ENCODE measurements at places on chromosomes 4 and X.

- no peak for DNase-seq
Measured at GRCh38 chr4:148235809-148236208, 206.4 kb downstream of the NR3C2 start.

GRCh38 chrX:67353651-67354370 is 190.0 kb upstream of the AR start:
- DNase-seq: no peak

GRCh38 chr4:89173336-89174090 is 62.2 kb downstream of the TIGD2 start:
- DNase-seq: no peak

GRCh38 chr4:139083607-139083955 is 68.0 kb downstream of the NOCT start:
- peak; percentile 71 for DNase-seq

DNA sequence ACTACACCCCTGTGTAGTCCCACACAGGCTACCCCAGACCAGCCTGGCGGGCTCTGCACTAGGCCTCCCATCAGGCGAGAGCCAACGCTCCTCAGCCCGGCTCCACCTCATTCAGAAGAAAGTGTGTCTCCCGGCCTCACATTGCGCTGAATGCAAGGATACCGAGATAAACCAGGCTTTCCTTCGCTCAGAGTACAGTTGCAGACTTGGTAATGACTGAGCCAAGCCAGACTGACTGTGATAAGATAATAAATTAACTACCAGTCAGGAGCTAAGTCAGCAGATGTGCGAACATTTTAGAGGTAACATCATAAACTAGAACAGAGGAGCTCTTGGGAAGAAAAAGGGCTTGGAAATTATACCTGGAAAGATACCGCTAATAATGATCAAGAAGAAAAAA is 397.6 kb downstream of the TRIML1 start:
- no peak for DNase-seq

GRCh38 chr4:148800940-148801339 is 358.7 kb upstream of the NR3C2 start:
- DNase-seq: no peak

DNA sequence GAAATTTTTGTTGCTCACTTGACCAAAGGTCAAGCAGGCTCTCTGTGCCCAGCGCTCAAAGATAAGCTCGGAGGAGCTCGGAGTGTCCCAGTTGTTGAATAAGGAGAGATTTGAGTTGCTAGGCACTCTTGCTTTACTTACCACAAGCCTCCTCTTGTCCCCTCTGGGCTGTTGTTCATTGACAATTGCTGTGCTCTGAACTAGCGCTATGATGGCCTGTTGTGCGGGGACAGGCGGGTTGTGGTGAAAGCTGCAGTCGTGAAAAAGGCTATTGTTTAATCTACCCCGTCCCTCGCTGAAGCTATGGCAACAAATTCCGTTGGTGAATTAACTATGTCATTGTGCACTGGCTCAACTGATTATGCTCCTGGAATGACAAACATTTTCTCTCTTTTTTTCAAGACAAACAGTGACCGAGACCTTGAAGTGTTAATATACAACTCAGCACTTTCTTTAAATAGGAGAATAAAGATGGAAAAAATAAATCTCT is 21.0 kb upstream of the POLA1 start:
- DNase-seq: no peak

DNA sequence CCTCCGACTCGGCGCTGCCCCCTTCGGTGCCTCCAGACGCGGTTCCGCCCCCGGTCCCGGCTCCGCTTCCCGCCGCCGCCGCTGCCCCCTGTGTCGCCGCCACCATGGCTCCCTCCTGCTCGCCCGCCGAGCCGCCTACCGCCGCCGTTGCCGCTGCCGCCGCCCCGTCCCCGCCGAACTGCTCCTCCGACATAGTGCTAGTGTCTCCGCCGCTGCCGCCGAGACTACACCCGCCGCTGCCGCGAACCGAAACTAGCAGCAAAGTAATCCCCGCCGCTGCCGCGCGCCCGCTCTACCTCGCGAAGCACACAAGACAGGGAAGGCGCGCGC is 340 bp downstream of the HNRNPD start:
- DNase-seq: no peak

- no peak for DNase-seq
Measured at GRCh38 chrX:129791336-129791735, 11.6 kb downstream of the SASH3 start.

DNA sequence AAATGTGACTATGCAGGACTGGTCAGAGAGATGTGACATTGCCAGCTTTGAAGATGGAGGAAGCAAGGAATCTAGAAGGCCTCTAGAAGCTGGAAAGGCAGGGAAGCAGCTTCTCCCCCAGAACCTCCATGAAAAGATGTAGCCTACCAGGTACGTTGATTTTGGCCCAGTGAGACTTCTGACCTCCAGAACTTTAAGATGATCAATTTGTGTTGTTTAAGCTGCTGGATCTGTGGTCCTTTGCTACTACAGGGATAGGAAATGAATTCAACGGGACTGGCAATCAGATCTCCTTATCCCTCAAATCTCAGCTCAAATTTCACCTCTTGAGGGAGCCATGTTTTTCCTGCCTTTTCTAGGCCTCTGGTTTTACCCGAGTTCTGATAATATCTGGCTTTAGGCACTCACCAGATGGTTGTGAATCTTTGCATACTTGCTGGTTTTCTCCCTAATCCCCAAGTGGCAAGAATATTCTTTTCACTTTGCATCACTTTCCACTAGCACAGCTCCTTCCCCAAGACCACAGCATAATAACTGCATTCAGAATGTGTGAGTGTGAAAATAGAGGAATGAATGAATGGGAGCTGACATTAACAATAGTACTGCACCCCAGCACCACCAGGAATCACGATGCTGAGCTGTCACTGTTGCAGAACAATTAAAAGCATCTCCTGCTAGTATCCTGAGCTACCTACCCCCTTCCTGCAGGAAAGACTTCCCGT is 25.5 kb upstream of the TMSB4X start:
- DNase-seq: no peak

- DNase-seq: peak; percentile 54
Measured at GRCh38 chr4:86497980-86498862, 95.9 kb upstream of the PTPN13 start.

- DNase-seq: no peak
Measured at GRCh38 chrX:54248309-54248708, 65.3 kb upstream of the FAM120C start.

- DNase-seq: no peak
Measured at GRCh38 chrX:42900947-42901346, 123.0 kb upstream of the PPP1R2C start.

Data from inflammatory macrophage treated with lipopolysaccharide for 4 hours (primary cell).